Panc1 (cell line): ENCODE measurements at places on chromosomes 7 and 10. TPM values are rescaled to one million over a fixed set of nuclear protein-coding genes. Genes with fewer than 3 reads are reported as not detected.
A peak's percentile ranks its signal among the peaks of the same experiment; 100 is the strongest.

DNA sequence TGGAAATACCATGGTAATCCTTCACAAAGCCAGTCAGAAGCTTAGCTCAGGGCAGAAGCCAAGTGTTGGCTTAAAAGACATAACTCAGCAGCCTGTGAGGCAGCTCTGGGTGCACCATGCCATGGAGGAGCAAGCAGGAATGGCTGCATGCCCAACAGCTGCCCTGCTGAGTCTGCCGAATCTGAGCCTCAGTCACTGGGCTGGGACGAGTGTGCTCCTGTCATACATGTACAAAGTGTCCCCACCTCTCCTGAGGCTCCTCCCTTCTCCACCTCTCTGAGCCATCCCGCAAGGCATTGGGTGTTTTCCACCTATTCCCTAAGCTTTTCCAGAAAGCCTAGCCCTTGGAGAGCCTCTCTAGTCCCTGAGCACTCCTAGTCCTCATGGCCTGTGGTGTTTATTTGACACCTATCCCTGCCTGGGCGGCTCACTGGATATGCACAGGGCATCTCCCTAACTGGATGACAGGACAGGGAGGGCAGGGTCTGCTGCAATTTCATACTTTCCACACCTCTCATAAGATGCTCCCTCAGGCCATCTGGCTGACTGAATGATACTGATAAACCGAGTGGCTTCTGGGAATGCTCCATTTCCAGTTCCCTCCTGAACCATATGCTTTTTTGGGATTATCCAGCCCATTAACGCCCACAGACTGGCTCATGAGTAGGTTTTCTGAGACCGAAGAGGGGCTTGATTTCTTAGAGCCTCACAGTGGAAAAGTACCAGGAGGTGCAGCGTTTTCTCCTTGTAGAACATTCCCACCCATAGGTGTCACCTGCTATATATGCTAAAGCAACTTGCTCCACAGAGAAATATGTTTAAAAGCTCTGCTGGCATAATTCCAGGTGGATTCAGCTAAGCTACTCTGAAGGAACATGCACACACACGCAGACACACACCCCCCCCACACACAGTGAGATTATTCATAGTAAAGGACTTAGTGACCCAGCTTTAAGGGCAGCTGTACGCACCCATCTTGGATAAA lies 199.3 kb downstream of the SNX10 start:
- H3K27ac ChIP-seq: no peak overlapping the region
- no peak for DNase-seq
- no peaks in the 10 kb centered on the region for H3K36me3 ChIP-seq

DNA sequence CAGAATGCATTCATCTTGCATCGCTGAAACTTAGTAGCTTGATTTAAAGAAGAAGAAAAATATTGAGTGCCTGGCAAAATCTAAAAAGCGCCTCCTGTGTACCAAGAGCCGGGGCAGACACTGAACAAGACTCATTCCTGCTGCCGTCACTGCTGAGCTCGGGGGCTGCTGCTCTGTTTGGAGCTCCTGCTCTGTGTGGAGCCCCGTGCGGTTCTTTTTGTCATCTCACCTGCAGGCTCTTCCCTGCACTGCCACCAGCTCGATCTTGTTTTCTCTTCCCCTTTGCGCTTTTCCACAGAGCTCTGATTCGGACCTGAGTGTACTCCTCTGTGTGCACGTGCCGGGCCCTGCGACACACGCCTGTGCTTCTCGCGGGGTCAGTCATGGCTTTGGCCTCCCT lies 462.1 kb upstream of the DPP6 start:
- H3K27me3 ChIP-seq: no peaks in the 10 kb centered on the region
- no peak for DNase-seq
- H3K36me3 ChIP-seq: no peaks in the 10 kb centered on the region
- no peak overlapping the region for H3K4me3 ChIP-seq
- no peaks in the 10 kb centered on the region for H3K4me1 ChIP-seq

DNA sequence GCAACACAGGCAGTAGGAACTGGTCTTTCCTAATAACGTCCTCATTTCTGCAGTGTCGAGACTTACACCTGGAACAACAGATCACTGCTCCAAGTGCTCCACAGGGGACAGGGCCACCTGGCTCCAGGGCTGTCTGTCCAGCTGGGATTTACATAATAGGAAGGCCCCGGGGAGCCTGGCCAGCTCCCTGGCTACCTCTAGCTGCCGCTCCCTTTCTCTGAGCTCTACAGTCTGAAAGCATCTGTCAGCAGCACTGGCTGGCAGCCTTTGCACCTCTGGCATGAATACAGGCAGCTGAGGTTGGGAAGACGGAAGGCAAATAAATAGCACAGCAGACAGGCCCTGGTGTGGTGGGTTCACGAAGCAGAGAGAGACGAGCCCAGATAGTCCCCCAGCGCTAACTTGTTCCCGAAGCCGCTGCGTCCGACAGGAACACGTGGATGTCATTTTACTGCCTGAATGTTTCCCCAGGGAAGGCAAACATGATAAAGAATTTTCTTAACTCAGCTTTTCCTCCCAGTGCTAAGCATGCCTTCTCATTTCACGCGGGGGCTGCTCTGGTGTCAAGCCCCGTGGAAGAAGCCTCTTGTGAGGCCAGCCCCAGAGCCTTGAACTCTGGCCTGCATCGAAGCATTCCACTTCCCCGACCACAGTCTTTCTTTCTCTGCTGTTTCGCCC lies 105.4 kb downstream of the ITIH5 start:
- H3K27me3 ChIP-seq: no peaks in the 10 kb centered on the region; the same call in 1 of the 2 replicates
- no peak overlapping the region for H3K27ac ChIP-seq
- no peaks in the 10 kb centered on the region for H3K4me1 ChIP-seq

GRCh38 chr7:110590415-110590814 lies 500.5 kb upstream of the LRRN3 start:
- H3K27ac ChIP-seq: no peak overlapping the region
- H3K4me3 ChIP-seq: no peak overlapping the region
- no peaks in the 10 kb centered on the region for H3K4me1 ChIP-seq
- no peaks in the 10 kb centered on the region for H3K27me3 ChIP-seq
- no peaks in the 10 kb centered on the region for H3K36me3 ChIP-seq
- no peak for DNase-seq

DNA sequence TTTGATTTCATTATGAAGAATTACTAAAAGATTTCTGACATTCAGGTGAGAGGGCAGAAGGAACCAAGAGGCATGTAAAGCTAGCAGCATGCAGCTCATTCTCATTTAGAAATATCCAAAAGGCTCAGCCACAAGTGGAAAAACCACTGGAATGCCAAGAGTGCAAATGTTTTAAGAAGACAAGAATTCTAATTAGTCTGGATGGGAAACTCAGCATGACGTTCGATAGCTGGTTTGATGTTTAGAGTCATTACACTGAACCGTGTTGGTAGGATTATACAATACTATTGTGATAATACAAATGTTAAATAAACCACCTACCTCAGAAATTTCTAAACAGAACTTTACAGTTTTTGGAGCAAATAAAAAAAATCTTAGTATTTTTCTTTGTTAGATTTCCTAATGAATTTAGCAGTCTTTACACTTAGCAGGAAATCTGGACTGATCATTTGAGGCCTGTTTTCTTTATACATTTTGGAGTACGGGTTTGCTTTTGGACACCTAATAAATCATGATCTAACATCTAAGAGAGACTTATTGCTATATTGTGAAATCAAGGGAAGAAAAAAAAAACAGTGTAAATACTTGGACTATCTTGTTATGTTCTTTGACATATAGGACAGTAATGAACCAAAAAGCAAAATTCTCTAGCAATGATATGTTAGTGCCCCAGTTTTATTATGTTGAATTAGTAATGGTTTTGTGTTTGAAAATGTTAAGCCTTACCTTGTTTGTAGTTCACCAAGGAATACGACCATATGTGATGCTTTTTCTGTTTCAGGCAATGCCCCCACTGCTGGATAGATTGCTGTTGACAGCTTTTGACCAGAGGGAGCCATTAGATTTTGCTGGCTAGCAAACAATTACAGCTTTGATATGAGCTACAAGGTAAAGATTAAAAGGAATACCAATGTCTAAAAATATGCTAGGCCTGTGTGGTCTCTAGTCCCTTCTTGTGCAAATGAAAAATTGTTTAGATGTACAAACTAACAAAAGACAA lies 354.1 kb upstream of the SEMA3A start:
- H3K36me3 ChIP-seq: no peaks in the 10 kb centered on the region
- H3K4me3 ChIP-seq: no peak overlapping the region
- H3K4me1 ChIP-seq: no peaks in the 10 kb centered on the region
- H3K27me3 ChIP-seq: no peaks in the 10 kb centered on the region
- DNase-seq: no peak

DNA sequence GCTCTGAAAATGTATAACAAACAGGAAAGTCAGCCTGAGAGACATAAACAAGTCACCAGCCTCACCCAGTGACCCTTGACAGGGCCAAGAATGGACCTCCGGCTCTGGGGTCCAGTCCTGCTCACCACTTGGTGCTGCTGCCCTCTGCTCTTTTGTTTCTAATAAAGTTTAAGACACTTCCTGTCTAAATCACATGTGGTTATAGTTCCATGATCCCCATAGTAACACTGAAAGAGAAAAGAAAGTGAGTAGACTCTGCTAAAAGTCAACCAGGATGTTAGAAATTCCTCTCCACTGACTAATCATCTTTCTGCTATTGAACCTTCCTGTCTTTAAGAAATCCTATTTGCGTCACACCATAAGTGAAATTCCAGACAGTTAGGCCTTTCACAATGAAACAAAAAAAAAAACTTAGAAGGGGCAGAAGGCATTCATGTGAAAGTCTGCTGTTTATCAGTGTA lies 179.2 kb upstream of the BET1 start:
- no peak overlapping the region for H3K4me3 ChIP-seq
- H3K27ac ChIP-seq: no peak overlapping the region; the same call in 1 of the 2 replicates
- DNase-seq: peak; percentile 84
- no peaks in the 10 kb centered on the region for H3K36me3 ChIP-seq
- no peaks in the 10 kb centered on the region for H3K4me1 ChIP-seq

- H3K27me3 ChIP-seq: peaks cover 2% of the 10 kb centered on the region; the same call in 1 of the 2 replicates
- no peak for DNase-seq
- H3K36me3 ChIP-seq: no peaks in the 10 kb centered on the region
- no peak overlapping the region for H3K4me3 ChIP-seq
- no peak overlapping the region for H3K27ac ChIP-seq
These were observed 22.4 kb upstream of the GDF10 start for GRCh38 chr10:47277352-47278151.

- H3K36me3 ChIP-seq: peaks cover 20% of the 10 kb centered on the region
- H3K27ac ChIP-seq: peak overlapping the region; percentile 99
- H3K27me3 ChIP-seq: no peaks in the 10 kb centered on the region
- H3K4me1 ChIP-seq: peaks cover 25% of the 10 kb centered on the region
These were observed 533 bp upstream of the DMTF1 start for GRCh38 chr7:87151729-87152111.

GRCh38 chr7:38160003-38160571 lies 18.0 kb upstream of the STARD3NL start:
- no peak overlapping the region for H3K27ac ChIP-seq
- DNase-seq: no peak
- H3K27me3 ChIP-seq: no peaks in the 10 kb centered on the region; the same call in 1 of the 2 replicates
- no peaks in the 10 kb centered on the region for H3K4me1 ChIP-seq
- H3K36me3 ChIP-seq: no peaks in the 10 kb centered on the region

CABCOCO1 gene
- total RNA-seq: 4.0 TPM

CALHM1 gene
- not detected for total RNA-seq
